ENCODE measurements at places on chromosomes 12 and 14.

- no peak for DNase-seq
Measured at GRCh38 chr12:107385509-107385908, 292.2 kb upstream of the CRY1 start.

DNA sequence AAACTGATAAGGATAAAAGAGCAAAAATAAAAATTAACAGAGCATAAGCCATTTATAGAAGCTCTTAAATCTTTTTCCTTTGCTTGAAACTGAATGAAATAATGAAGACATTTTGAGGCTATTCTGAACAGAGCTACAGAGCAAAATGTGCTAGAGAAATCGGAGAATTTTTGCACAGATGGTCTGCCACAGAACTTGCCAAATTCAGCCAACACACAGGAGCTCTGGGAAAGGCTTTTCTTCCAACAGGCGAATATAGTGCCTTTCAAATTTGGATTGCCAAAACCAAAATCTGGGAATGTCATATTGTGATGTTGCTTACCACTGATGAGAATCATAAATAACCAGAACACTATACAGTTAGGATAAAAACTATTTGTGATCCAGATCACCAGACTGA lies 406.3 kb downstream of the RPL10L start:
- DNase-seq = no peak

DNA sequence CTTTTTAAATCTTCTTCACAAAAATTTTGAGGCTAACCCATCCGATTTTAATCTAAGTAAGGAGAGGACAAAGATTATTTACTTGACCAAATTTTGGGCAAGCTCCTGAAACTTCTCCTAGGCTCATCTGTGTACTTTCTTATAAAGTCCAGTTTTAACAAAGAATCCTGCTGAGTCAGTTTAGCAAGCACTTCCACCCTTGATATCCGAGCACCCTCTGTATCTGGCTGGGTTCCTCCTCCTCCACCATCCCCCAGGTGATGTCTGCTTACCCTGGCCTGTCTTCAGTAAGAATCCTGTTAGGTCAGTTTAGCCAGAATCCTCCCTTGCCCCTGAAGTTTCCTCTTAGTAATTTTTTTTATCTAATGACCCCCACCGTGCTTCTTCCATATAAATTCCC lies 140.5 kb downstream of the PHLDA1 start:
- DNase-seq = no peak

- no peak for DNase-seq
Measured at GRCh38 chr12:108065069-108065468, 64.0 kb upstream of the WSCD2 start.

DNA sequence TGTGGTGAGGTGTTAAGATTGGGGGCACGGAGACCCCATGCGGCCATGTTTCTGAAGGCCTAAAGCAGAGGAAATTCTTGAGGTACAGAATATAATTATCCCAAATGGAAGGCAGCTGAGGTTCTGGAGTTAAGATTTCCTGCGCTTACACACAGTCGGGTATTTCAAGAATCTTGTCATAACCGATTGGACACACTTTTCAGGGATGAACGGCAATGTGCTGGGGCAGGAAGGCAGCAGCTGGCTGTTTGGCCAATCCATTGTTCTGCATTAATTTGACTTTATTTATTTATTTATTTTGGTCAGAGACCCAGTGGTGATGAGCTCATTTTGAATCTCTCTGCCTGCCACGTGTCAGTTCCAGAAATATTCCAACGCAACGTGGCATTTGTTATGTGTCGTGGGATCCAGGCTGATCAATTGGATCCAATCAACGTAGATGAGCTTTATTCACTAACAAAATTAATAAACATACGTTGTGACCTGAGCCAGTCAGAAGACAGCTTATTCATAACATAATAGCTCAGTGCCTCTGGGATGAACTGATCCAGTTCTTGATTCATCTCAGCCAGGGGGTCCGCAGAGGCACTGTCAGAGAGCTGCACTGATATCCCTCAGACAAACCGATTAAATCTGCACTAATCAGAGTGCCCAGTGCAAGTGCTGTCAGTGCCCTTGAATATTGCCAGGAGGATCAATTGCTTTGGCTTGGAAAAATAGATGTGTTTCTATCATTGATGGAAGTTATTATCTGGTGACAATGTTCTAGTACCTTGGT lies 181.0 kb downstream of the KTN1 start:
- no peak for DNase-seq

DNA sequence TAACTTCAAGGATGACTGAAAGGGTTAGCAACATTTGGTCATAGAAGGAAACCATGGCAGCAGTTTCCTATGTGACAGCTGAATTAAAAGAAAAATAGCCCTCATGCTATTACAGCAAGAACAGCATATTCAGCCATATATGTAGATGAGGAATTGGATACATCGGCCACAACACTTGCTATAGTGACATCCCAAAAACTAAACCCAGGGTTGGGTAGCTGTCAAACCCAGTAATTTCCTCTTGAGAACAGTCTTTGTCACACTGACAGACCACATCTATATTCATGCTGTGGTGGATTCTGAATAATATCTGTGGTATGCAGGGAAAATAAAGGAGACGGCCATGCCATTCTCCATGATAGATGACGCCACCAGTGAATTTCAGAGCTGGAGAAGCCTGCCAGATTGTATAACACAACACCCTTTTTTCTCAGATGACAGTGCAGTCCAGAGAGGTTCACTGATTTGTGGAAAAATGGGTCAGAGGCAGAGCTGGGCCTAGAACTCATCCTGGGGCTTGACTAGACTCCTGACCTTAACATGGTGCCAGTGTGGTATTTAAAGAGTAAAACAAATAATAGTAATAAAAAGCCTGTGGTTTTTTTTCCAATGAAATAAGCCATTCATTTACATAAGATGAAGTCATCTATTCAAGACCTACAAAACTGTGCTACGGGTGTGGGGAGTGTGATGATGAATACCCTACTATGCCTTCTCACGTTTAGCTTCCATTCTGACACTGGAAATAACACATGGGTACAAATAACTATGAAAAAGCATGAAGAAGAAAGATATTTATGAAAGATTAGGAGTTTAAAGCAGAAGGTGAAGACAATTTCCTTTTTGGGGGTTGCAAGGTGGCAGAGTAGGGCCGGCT lies 32.3 kb downstream of the EFCAB11 start:
- DNase-seq = no peak

GRCh38 chr12:127294651-127295210 lies 972.2 kb upstream of the TMEM132C start:
- DNase-seq = no peak

GRCh38 chr14:51821822-51822221 lies 38.6 kb upstream of the GNG2 start:
- no peak for DNase-seq

DNA sequence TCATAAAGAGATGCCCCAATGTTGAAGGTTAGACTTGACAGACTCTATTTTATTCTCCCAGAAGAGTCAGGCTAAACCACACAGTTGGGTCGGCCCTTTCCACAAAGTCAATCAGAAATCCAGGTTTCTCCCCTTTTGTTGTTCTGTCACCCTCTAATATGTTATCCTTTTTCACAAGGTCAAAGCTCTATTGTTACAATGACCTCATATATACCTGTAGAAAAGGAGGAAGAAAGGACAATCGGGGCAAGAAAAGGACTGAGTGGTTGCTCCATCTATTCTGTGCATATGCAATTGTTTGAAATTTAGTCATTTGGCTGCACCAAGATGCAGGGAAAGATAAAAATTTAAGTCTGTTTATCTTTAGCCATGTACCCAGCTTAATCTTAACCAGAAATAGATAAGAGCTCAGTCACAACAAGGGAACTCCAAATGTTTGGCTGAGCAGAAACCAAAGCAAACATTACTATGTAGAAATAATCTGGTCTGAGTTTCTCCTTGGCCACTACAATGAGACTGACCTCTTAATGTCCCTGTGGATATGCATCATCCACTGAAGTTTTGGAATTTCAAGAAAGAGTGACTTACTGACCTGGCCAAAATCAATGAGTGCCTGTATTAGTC lies 503.7 kb downstream of the GALC start:
- no peak for DNase-seq

DNA sequence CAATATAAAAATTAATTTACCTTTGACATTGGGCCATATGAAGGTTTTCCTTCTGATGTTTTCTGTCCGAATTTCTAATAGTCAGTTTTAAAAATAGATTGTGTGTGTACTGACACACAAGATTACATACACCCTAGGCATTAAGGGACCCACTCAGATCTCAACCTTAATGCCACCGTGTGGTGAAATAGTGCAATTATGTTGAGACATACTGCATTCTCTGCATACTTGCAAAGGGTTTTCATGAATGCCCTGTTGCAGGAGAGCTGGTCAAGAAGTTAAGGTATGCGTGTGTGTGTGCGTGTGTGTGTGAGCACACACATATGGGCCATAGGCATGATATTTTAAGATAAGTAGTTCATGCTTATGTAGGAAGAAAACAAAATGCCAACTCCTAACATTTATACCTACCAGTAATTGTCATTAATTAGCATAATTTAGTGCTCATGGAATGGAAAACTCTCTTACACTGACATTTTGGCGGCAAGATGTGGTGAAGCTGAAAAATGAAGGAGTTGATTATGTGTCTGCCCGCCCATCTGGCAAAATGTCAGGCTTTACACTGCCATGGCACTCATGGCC lies 58.8 kb downstream of the PIK3C2G start:
- DNase-seq = peak; percentile 65

- DNase-seq = no peak
Measured at GRCh38 chr14:83632375-83632774, 1897.6 kb upstream of the FLRT2 start.

DNA sequence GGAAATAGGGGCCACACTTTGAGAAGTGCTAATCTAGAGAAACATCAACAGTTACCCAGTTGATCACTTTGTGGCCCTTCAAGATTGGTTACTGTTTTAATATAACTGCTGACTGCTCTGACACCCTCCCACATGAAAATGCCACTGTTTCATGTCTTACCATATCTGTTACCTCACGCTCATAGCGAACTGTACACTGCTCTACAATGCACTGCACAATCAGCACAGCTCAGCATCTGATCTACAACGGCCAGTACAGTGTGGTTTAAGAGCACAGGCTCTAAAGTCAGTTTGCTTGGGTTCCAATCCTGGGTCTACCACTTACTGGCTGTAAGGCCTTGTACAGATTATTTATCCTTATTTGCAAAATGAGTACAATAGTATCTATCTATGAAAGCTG lies 39.1 kb downstream of the SPPL3 start:
- no peak for DNase-seq

GRCh38 chr14:94689218-94689984 lies 77.2 kb downstream of the SERPINA3 start:
- peak; percentile 39 for DNase-seq

DNA sequence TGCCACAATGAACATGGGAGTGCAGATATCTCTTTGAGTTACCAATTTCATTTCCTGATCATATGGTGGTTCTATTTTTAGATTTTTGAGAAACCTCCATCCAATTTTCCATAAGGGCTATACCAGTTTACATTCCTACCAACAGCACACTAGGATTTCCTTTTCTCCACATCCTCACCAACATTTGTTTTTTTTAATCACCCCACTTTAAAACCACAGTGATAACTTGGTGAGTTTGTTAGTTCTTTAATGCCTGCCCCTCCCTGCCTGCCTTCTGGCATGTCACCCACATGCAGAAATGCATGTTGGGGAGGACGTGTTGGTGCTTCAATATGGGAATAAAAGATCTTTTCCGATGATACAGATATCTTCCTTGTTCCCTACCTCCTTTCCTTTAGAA lies 167.9 kb downstream of the CAND1 start:
- DNase-seq = no peak

GRCh38 chr12:110348431-110349059 lies 55.0 kb downstream of the ANAPC7 start:
- DNase-seq = no peak

DNA sequence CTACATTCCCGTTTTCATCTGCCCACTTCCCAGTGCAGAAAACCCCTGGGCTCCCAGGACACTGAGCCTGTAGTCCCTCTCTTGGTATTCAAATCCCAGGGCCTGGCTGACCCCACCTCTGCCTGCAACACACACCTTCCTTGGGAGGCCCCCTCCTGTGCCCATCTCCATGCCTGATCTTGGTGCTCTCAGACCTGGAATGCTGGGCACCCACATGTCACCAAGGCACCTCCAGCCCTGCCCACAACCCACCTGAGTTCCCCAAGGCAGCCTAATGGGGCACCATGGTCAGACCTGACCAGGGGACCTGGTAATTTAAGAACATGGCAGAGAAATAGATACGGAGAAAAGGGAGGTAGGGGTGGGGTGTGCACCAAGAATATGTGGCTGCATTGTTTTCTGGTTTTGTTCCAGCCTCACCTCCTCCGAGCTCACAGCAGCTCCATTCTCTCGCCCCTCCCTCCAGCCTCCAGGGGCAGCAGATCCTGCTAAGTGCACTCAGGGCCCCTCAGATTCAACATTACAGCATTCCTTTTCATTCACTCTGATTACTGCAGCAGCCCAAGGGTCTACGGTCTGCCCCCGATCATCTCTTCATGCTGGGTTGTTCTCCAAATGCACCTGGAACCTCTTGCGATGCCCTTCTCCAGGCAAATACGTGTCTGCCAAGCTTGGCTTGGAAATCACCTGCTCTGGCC lies 9.2 kb upstream of the HSP90AA1 start:
- DNase-seq = no peak

- DNase-seq = peak; percentile 87
Measured at GRCh38 chr14:105315211-105315721, 718 bp downstream of the PACS2 start.

DNA sequence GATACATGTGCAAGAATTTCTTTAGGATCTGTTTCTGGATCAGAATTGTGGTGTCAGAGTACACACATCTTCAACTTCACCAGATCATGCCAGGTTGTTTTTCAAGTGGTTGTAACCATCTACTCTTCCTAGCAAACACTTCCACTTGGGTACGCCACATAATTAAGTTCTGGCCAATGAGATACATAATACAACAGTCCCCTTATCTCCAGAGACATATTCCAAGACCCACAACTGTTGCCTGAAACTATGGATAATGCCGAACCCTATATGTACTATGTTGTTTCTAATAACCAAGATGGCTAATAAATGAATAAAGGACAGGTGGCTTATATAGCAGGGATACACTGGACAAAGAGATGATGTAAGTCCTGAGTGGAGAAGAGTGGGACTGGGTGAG lies 2.5 kb upstream of the CHPT1 start:
- DNase-seq = no peak

GRCh38 chr14:71563492-71564153 lies 368.6 kb upstream of the RGS6 start:
- no peak for DNase-seq
